NCI-H1436 (cell line): ENCODE measurements at places on chromosomes 7 and 10.

GRCh38 chr7:87445897-87446296, 29.6 kb downstream of the ABCB4 start:
- DNase-seq = no peak

GRCh38 chr10:5551531-5552375, 27.0 kb downstream of the CALML3 start:
- DNase-seq = no peak

GRCh38 chr7:29420011-29420410, 143.6 kb upstream of the PRR15 start:
- no peak for DNase-seq

DNA sequence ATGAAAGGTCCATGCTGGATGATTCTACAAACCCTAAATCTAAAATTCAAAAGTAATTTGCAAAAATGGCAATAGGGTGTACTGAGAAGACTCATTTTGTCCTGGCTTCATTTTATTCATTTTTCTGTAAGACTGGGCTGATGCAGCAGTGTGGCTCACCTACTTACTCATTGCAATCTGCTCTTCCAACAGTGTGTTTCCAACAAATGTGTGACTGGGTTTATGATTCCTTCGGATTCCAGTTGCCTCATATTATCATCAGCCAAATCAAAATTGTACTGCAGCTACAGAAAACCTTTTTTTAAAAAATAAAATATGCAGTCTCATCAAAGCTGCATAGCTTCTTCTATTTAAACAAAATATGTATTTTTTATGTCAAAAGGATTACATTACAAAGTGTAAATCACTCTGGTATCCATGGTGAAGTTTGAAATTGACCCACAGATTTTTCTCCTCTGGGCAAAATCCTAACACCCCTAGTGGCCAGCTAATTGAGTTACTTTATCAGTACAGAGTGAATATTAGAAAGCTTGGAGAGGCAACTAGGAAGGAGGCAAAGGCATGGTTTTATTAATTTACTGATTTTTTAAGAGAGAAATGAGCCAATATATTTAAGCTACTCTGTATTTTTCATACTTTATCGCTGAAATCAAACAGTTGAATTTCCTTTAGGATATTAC, 390.3 kb downstream of the MAGI2 start:
- DNase-seq = no peak

DNA sequence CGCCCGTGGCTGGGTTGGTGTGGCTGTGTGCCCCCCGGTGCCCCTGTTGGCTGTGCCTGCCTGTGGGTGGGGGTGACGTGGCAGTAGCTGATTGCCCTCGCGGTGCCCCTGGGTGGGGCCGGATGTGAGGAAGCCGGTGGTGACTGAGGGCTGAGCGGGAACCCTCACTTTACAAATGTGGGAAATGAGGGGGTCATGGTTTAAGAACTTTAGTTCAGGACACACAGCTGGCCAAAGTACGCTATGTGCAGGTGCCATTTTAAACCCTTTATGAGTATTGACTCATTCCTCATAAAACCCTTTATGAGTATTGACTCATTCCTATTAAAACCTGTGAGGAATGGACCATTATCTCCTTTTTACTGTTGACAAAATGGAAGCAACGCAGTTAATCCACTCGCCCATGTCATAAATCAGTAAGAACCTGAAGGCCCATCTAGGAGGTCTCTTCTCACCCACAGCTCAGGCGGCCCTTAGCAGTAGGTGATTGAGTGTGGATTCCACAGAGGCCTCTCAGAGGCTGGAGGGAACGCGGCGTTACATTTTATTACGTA, 290.1 kb upstream of the COBL start:
- DNase-seq = no peak

- DNase-seq = no peak
These were observed 182.6 kb upstream of the RNF32 start for GRCh38 chr7:156458011-156458410.

DNA sequence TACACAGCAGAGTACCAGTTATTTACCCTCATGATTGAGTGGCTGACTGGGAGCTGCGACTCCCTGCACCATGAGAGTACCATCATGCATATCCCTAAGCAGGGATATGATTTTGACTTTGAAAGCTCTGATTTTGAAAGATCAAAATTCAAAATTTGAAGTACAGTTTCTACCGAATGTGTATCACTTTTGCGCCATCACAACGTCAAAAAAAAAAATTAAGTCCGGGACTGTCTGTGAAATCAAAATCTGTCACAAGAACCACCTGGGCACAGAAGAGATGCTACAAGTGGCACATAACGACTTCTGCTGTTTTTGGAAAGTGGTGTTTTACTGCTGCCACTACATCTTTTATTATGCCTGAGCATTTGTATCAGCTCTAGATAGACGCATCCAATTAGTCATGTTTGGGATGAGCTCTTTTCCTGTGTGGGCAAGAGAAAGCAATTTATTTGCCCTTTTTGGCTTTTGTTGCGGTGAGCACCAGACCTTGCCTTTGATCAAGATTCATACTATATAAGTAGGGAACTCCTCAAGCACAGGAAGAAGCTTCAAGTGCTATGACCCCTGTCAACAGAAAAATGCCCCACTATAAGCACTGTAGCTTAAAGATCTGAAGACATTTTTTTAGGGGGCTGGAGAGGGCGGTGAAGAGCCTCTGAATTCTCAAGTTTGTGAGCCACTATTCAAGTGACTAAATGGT, 10.7 kb downstream of the MTPN start:
- no peak for DNase-seq

- DNase-seq = no peak
These were observed 14.1 kb downstream of the SEM1 start for GRCh38 chr7:96695581-96695980.

DNA sequence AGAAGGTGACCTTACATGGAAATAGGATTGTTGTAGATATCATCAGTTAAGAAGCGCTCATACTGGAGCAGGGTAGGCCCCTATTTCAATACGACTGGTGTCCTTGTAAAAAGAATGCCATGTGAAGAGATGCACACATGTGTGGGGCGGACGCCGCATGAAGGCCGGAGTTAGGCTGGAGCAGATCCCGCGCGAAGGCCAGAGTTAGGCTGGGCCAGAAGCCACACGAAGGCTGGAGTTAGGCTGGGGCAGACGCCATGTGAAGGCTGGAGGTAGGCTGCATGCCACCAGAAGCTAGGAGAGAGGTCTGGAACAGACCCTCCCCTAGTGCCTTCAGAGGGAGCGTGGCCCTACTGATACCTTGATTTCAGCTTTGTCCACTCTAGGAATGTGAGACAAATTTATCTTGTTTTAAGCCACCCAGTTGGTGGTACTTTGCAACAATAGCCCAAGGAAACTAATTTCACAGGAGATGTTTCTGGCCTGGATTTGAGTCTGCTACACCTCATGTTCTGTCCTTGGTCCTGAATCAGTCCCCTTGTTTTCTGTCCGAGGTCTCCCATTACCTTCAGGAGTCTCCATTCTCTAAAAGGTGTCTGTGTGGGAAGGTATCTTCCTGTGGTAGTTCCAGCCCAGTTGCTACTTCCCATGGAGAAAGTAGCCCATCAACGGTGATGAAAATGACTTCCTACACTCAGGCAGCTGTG, 585.8 kb downstream of the LRMDA start:
- DNase-seq = no peak

DNA sequence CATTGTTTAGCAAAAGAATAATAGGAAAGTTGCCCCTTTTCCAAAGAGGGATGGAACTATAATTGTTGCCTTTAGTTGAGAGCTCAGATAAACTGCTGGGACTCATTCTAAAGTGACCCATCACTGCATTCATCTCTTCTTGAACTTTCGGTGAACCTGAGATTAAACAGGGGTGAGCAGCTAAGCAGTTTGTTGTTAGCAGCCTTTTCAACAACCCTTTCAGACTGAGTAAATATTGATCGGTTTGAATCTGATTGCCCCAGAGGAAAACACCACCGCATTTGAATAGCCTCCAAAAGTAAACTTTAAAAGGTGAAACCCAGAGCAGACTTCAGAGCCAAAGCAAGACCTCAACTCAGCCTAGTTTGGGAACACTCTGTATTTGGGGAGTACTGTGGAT, 4.7 kb downstream of the HOXA1 start:
- DNase-seq = no peak

- no peak for DNase-seq
These were observed 207.3 kb downstream of the FAM107B start for GRCh38 chr10:14567421-14567820.

GRCh38 chr10:4144817-4145216, 359.8 kb upstream of the KLF6 start:
- DNase-seq = no peak

DNA sequence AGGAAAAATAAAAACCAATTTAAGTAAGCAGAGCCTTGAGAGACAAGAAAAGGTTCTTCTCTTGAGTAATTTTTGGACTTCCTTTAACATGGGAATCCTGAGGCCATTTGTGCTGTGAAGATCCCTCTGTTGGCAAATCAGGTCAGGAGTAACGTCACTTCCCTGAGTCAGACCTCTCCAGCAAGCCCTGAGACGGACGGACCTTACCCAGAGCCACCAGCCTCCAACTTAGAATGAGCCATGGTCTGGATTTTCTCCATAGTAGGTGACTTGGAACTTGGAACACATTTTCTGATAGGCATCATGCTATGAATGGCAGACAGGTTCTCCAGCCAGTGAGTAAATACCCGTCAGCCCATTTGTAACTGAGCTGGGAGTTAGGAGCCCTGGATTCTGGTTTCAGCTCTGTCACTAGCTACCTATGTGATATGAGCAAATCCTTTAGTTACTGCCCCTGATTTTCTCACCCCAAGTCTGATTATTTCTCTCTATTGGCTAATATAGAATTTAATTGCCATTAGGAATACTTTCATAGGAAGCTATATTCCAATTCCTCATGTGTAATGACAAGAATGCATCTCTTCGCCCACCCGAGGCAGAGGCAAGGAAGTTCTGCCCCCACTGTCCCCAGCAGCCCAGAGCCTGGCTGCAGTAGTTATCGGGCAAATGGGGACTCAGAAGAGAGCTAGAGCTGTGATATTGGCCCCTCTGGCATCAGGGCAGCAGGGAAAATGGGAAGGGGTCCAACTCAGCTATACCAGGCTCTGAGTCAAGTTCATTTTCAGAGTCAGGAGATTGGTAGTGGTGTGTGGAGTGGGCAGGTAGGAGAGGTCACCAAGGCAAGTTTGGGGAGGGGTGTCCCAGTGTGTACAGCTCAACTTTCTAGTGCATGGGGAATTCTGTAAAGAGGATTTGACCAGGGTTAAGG, 153.7 kb upstream of the AGK start:
- no peak for DNase-seq

DNA sequence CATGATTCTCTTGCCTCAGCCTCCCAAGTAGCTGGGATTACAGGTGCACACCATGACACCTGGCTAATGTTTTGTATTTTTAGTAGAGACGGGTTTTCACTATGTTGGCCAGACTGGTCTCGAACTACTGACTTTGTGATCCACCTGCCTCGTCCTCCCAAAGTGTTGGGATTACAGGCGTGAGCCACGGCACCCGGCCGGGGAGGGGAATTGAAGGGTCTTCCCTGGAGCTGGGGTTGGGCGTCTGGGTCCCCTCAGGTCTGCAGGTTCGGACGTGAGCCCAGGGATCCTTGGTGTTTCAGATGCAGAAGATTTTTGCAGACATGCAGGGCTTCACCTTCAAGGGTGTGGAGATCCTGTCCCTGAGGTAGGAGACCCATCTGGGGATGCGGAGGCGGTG, 6.0 kb upstream of the MUC12 start:
- DNase-seq = no peak

- no peak for DNase-seq
These were observed 94.7 kb upstream of the PDCD4 start for GRCh38 chr10:110777017-110777416.

GRCh38 chr7:85178531-85179298, 8.1 kb downstream of the SEMA3D start:
- no peak for DNase-seq

DNA sequence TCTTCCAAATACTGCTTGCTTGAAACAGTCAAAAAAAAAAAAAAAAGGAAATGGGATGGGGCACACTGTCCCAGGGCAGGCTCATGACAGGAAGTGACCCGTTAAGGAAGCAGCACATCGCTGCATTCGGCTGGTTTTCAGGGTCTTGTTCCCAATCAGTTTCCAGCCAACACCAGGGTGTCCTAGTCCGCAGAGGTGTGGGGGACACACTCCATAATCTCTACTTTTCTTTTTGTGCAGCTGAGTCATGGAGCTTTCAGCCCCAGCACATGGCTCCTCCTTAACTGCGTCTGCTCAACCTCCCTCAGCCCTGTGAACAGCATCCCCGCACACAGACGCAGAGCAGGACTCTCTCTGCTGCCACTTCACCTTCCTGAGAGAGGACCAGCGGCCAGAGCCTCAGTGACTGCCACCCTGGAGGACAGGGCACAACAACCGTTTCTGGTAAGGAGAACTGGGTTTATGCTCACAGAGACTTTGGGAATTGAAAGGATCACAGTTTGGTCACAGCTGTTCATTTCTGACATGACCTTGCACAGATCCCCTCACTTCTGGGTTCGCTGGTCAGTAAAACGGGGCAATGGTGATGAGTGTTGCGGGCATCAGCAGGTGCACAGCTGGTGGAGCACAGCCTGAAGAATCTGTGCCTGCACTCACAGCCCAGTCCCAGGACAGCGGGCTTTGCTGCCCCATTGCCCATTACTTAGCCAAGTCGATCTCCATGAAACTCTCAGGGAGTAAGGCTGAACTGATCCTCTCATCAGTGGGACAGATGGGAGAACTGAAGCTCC, at the start of gene GIMAP5:
GIMAP5 (plus strand) TSS at position 154 of the 791 bp plus-strand sequence. CDS start 3,467 bp downstream, outside the sequence.
- DNase-seq = no peak

DNA sequence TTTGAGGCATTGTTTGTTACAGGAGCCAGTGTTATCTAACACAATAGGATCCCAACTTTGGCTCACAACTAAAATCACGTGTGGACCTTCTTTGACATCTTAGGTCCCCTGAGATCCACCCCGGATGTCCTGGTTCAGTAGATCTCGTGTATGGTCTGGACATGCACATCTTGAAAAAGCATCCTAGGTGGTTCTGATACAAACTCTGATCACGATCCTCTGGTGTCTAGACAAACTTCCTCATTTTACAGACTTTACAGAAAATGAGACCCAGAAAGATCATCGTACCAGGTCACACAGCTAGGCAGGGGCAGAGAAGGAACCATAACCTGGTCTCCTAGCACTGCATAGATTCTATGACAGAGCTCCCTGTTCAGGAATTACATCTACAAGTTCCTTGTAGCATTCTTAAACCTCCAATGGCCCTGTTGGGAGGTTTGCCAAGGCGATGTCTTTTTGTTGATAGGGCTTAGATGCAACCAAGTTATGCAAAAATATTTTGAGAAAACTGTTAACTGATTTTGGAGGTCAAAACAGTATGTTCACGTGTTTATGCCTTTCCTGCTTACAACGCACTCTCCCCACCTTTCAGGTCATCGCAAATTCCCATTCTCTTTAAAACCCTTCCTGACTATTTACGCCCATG, 30.8 kb upstream of the CHST15 start:
- DNase-seq = no peak

- DNase-seq = no peak
These were observed 48.7 kb downstream of the DOCK1 start for GRCh38 chr10:126953886-126954285.

GRCh38 chr10:117004227-117005025, 561 bp downstream of the SHTN1 start:
- DNase-seq = peak; percentile 6

- DNase-seq = no peak
These were observed at the start of gene KCP for GRCh38 chr7:128910569-128910945. Gene KCP (minus strand): TSS chr7:128910709. CDS start chr7:128910676, 33 bp downstream.

- no peak for DNase-seq
These were observed 156.1 kb downstream of the MAD1L1 start for GRCh38 chr7:2076649-2077064.
